ENCODE measurements at places on chromosomes 13 and 19. TPM values are rescaled to one million over a fixed set of nuclear protein-coding genes. Genes with fewer than 3 reads are reported as not detected.

SERPINE3 gene
- total RNA-seq, result 0.07 TPM

AXL gene
- 343 TPM for total RNA-seq

SBSN gene
- not detected for total RNA-seq

SH2D3A gene
- 26.6 TPM for total RNA-seq

SERTAD3 gene
- total RNA-seq, result 11.3 TPM

RYR1 gene
- 0.12 TPM for total RNA-seq

C19orf85 gene
- total RNA-seq, result not detected

NTN5 gene
- total RNA-seq, result not detected

FOXO1 gene
- total RNA-seq, result 6.3 TPM

LRRC25 gene
- 0.06 TPM for total RNA-seq

EPN1 gene
- total RNA-seq, result 151 TPM

LYL1 gene
- total RNA-seq, result 4.0 TPM

ZNF296 gene
- total RNA-seq, result 3.0 TPM

FGF21 gene
- total RNA-seq, result not detected

ZNF583 gene
- 0.75 TPM for total RNA-seq

DMAC2 gene
- total RNA-seq, result 54.9 TPM

IQCN gene
- total RNA-seq, result 0.07 TPM

UNC13A gene
- 0.06 TPM for total RNA-seq

PEAK3 gene
- not detected for total RNA-seq

LRRC63 gene
- total RNA-seq, result not detected

POGLUT2 gene
- total RNA-seq, result 26.6 TPM

NLRP12 gene
- total RNA-seq, result not detected

PSG2 gene
- total RNA-seq, result not detected

SIGLEC14 gene
- not detected for total RNA-seq

CCL25 gene
- total RNA-seq, result not detected

ICAM5 gene
- total RNA-seq, result not detected

F2RL3 gene
- not detected for total RNA-seq

NANOS3 gene
- not detected for total RNA-seq

SMIM17 gene
- total RNA-seq, result not detected

ZNF439 gene
- 3.1 TPM for total RNA-seq

Data from epithelial cell of proximal tubule (primary cell).